ENCODE measurements at places on chromosomes 3 and 15.

DNA sequence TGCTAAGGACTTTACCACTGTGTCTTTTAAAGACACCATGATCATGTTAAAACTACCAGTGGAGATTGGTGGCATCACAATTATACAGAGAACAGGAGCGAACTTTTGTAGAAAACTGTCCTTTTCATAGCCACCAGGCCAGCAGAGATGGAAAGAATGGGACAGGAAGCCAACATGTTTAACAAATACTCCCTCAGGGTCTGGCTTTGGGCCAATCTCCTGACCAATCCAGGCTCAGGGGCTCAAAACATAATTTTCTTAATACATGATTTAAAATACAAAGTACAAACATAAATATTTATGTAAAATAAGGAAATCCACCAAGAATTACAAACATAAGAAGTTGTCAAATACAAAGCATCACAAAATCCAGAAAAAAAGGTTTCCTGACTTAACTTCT is 266.0 kb downstream of the VPS13C start:
- no peak for DNase-seq

GRCh38 chr15:42018306-42019224 is 2.3 kb downstream of the PLA2G4E start:
- peak; percentile 75 for DNase-seq

DNA sequence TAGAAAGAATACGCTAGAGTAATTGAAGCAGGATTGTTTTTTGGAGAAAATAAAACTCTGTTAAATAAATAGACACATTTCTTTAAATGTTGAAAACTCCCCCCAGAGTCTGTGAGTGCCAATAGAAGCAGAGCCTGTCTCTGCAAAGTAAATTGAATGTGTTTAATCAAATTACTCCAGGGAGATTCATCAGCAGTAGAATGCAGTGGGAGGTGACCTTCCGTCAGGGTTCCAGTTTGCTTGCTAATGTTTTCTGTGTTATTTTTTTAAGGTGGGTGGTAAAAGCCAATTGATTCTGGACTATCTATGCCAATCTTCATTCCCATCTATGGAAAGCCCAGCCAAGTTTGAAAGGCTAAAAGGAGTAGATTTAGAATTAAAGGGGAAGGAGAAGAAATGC is 612.4 kb upstream of the GRM7 start:
- DNase-seq, result no peak

- DNase-seq, result no peak
These were observed 5.0 kb upstream of the NCBP2 start for GRCh38 chr3:196947136-196947859.

GRCh38 chr3:29922992-29923746 is 642.3 kb downstream of the RBMS3 start:
- no peak for DNase-seq

DNA sequence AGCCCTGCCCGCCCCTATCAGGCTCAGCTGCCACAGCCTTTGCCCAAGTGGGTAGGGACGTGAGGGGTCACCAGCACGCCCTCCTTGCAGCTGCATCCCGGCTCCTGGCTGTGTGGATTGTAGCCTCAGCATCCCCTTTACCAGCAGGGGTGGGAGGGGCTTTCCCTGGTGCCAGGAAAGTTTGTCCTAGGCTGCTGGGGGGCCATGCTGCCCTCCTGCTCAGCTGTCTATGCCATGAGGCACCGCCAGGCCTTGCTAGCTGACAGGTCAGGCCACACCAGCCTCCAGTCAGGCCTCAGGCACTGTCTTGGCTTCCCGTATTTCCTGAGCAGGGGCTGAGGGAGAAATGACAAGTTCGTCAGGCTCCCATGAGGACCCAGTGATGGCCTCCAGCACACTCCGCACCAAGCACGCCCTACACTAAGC is 32.3 kb downstream of the TKT start:
- no peak for DNase-seq

- DNase-seq, result no peak
These were observed 359.6 kb upstream of the TPRG1 start for GRCh38 chr3:188812198-188812597.

DNA sequence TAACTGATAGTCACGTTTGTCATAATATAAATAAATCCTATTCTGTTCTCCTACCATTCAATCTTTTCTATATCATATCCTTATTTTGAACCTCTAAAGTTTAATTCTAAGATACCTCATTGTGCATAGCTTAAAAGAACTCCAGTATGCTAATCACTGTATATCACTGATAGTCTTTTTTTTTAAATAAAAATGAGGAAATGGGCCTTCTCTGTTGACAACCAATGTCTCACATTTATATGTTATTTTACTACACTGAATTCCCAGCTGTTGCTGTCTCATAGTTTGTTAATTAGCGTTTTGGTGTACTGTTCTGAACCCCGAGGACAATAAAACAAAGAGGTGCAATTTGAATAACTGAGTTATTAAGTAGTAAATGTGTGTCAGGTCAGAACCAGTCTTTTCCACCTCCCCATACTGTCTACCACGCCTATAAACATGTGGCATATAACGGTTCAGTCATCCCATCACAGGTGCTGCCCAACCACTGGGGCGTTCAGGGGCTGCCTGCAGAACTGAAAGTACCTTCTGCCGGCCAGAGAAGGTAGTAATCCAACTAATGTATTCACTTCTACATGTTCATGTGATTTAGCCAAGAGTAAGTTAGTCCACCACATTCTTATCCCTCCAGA is 14.9 kb downstream of the CBLB start:
- no peak for DNase-seq

- DNase-seq, result no peak
These were observed 13.7 kb downstream of the TM4SF18 start for GRCh38 chr3:149319750-149320149.

GRCh38 chr15:62881056-62881455 is 161.5 kb upstream of the TPM1 start:
- DNase-seq, result no peak

DNA sequence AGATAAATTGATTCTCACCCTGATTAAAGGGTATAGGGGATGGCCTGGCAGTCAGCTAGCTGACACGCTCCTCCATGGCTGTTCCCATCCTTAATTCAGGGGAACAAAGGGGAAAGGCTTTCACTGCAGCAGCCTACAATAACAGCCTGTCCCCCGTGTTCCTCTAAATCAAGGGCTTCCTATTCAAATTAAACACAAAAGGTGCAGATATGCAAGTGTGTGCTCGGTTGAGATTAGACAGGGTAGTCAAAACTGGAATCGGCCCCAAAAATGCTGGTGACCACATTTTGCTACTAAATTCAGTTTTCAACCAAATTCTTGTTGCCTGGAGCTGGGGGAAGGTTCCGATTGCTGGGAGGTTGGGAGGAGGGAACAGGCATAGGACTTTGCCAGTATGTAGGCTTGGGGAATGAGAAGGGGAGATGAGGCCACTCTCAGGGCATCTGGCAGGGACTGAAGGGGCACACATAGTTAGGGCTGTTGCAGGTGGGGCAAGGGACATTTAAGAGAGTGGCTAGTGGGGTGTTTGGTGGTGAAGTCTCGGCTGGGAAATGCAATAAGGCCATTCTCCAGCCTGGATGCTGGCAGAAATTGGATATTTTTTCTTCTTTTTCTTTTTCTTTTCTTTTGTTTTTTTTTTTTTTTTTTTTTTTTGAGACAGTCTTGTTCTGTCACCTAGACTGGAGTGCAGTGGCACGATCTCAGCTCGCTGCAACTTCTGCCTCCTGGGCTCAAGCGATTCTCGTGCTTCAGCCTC is 32.9 kb upstream of the CTSH start:
- DNase-seq, result no peak

GRCh38 chr3:46116996-46117395 is 89.7 kb upstream of the XCR1 start:
- DNase-seq, result no peak

DNA sequence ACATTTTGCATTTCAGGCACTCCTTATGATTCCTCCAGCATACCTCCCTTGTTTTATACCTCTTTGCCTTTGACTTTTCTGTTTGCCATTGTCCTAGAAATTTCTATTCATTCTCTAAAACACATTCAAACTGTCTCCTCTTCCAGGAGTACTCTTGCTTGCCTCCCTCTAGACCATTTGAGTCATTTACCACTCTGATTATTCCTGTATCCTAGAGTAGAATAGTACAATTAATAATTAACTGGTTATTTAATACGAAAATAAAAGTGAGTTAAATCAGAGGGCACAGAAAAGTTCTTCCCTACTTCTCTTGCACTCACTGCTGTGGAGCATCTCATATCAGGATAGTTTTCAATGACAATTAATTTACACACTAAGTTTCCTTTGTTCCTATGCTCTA is 290.2 kb upstream of the RORA start:
- DNase-seq, result no peak

GRCh38 chr3:169399068-169399467 is 264.4 kb downstream of the MECOM start:
- no peak for DNase-seq

DNA sequence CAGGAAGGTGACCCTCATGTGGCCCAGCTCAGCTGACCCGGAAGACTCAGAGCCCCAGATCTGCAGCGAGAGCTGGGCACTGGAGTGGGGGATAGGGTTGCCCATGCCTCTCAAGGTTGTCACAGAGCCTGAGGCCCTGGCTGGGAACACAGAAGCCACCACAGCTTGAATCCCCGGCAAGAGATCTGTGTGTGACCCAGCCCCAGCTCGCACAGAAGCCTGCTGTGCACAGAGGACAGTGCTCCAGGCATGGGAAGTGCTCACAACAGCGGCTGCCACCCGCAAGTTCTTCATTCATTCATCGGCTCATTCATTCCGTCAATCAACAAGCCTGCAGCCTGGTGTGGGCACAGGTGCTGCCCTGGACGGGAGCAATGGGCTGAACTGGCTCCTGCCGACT is 36.4 kb downstream of the DNAJB8 start:
- DNase-seq, result no peak

- DNase-seq, result no peak
These were observed 107.2 kb upstream of the RASGRP1 start for GRCh38 chr15:38671675-38672254.

- no peak for DNase-seq
These were observed 522.2 kb upstream of the ZNF717 start for GRCh38 chr3:76307556-76307955.

- no peak for DNase-seq
These were observed 2.3 kb downstream of the RNF13 start for GRCh38 chr3:149815321-149815720.

DNA sequence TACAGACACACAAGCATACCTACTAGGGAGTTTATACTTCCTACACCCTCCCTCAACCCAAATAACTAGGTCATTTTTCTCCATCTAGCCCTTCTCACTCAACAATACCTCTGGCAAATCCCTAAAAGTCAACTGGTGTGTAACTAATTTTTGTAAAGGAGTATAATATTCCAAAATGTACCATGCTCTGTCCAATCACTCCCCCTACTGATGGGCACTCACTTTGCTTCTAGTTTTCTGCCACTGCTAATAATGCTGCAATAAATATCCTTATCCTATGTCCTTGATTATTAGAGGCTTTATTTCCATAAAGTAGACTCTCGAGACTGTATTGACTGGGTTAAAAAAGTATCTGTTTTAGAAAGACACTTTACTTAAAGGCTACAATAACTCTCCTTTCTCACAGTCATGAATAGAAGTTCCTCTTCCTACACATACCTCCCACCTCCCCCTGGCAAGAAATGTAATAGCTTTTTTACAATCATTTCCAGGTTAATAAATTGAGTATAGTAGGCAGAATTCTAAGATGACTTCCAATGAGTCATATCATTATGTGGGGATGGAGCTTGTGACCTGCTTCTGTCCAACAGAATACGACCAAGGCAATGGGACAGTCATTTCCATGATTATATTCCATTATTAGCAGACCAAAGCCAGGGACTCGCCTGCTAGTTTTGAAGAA is 30.0 kb downstream of the SHQ1 start:
- DNase-seq, result peak; percentile 42

- DNase-seq, result no peak
These were observed 42.3 kb downstream of the BOC start for GRCh38 chr3:113253702-113254101.

DNA sequence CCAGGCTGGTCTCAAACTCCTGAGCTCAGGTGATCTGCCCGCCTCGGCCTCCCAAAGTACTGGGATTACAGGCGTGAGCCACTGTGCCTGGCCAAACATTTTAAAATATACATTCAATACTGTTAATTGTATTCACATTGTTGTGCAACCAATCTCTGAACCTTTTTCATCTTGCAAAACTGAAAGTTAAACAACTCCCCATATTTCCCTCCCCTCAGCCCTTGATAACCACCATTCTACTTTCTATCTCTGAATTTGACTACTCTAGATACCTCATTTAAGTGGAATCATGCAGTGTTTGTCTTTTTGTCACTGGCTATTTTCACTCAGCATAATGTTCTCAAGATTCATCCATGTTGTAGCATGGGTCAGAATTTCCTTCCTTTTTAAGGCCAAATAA is 30.0 kb downstream of the HMCES start:
- DNase-seq, result no peak

DNA sequence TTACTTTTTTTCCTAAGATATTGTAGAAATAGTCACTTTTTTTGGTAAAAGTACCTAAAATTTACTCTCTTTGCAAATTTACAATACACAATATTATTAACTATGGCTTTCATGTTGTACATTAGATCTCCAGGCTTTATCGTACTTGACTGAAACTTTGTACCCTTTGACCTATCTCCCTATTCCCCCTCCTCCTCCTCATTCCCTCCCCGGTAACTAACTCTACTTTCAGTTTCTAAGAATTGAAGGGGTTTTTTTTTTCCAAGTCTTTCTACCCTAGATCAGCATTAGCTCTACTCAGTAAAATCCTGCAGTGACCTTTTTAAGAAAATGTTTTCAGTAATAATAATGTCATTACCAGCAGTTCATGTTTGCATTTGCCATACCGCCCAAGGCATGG is 10.1 kb downstream of the HACL1 start:
- DNase-seq, result no peak

- DNase-seq, result no peak
These were observed 525 bp upstream of the MCCC1 start for GRCh38 chr3:183099838-183100204.

DNA sequence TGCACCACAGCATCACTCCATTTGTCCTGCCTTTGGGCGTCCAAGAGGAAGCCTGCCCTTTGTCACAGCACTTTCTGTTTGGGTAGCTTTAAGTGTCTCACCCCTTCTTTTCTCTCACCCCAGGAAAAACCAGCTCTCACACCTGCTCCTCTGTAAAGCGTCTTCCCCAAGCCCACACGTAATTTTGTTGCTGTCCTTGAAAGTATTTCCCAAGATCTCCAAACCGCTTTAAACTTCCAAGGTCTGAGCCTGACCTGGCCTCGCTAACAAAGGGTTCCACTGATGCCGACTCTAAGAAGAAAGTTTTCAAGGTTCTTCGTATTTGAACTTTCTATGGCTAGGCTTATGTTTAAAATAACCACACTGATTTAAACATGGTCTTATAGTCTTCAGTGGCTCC is 5.3 kb downstream of the ABHD2 start:
- DNase-seq, result no peak

GRCh38 chr3:178382449-178383061 is 153.7 kb upstream of the KCNMB2 start:
- peak; percentile 70 for DNase-seq

- peak; percentile 20 for DNase-seq
These were observed 67.8 kb upstream of the IGF1R start for GRCh38 chr15:98580572-98580971.
